Left lung (tissue), 14 donors: ENCODE measurements at places on chromosomes 7 and 10. TPM values are rescaled to one million over a fixed set of nuclear protein-coding genes. Genes with fewer than 3 reads are reported as not detected.

The ARL3 gene
- 21.9 TPM for polyA plus RNA-seq

DNA sequence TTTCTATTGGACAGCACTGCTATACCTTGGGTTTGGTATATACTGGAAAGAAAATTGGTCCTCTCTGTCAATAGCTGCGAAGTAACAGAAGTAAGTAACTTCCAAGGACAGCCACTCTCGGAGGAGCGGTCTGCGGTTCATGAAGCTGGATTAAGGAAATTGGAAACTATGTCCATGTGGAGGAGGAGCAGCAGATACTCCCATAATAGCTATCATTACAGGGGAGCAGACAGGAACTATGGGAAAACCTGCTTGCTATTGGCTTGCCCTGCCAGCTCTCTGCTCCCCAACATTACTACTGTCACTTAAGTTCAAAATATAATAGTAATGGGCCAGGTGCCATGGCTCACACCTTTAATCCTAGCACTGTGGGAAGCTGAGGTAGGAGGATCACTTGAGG is 83.9 kb upstream of the TRIL start:
- no peak for DNase-seq

The ESYT2 gene
- 43.9 TPM for polyA plus RNA-seq

The PTPRE gene
- polyA plus RNA-seq: 8.4 TPM

The NRCAM gene
- 14.7 TPM for polyA plus RNA-seq

- no peak for DNase-seq
These were observed 22.7 kb upstream of the GTF2IRD1 start for GRCh38 chr7:74430961-74431466.

The CNNM1 gene
- 0.17 TPM for polyA plus RNA-seq

- DNase-seq: no peak
These were observed 122.1 kb upstream of the KMT2E start for GRCh38 chr7:104891949-104892348.

The TSPAN12 gene
- 52.3 TPM for polyA plus RNA-seq

DNA sequence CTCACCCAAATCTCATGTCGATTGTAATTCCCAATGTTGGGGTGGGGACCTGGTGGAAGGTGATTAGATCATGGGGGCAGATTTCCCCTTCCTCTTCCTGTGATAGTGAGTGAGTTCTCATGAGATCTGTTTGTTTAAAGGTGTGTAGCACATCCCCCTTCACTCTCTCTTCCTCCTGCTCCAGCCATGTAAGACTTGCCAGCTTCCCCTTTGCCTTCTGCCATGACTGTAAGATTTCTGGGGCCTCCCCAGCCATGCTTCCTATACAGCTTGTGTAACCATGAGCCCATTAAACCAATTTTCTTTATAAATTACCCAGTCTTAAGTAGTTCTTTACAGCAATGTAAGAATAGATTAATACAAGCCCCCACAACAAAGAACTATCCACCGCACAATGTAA is 109.9 kb upstream of the JAZF1 start:
- no peak for DNase-seq

GRCh38 chr7:11786186-11786585 is 45.8 kb downstream of the THSD7A start:
- DNase-seq: peak; percentile 13

The FOXI2 gene
- not detected for polyA plus RNA-seq

DNA sequence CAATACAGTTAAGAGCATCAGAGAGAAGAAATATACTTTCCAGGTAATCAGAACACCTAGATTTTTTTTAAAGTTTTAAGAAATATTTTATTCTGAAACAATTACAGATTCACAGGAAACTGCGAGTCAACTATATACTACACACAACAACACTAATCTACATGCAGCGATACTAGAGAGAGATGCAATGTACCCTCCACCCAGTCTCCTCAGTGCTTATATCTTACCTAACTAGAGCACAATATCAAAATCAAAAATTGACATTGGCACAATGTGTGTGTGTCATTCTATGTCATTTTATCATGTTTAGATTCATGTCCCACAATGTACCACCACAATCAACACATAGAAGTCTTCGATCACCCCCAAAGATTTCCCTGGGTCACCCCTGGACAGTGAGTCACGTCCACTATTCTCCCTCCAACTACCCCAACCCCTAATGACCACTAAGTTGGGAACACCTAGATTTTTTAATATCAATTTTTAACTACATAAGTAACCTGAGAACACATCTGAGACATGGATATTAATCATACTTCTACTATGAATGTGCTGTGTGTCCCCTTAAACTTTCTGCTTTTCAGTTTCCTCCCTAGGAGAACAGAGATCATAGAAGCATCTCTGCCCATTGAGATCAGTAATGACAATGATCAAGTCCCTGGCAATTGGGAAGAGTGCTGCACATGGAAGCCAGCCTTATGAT is 86.5 kb downstream of the GSAP start:
- no peak for DNase-seq

The PRSS37 gene
- polyA plus RNA-seq: 0.59 TPM

- DNase-seq: no peak
These were observed 172.7 kb downstream of the GNAI1 start for GRCh38 chr7:80307227-80307856.

The PHYHIPL gene
- polyA plus RNA-seq: 0.67 TPM

GRCh38 chr10:81708929-81709328 is 166.1 kb upstream of the NRG3 start:
- DNase-seq: no peak

- DNase-seq: peak; percentile 26
These were observed 117.9 kb upstream of the COL1A2 start for GRCh38 chr7:94276795-94277194.

- no peak for DNase-seq
These were observed 30.8 kb upstream of the FOXL3 start for GRCh38 chr7:259191-259505.

DNA sequence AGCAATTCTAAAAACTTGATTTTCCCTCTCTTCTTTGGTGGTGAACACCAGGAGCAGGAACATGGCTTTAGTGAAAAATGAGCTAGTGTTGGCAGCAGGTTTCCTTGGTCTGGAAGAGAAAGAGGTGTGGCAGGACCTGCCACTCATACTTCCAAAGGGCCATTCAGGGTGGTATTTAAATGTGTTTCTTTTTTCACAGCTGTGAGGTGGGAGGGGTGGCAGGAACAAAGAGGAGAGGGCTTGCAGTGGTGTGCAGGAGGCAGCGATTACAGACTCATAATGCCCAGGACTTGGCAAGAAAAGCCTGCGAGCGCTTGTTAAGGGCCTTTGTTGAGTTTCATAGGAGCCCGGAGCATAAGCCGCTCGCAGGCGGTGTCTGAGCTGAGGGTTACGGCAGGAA is 36.8 kb downstream of the WIPF3 start:
- no peak for DNase-seq

The CC2D2B gene
- 3.5 TPM for polyA plus RNA-seq

DNA sequence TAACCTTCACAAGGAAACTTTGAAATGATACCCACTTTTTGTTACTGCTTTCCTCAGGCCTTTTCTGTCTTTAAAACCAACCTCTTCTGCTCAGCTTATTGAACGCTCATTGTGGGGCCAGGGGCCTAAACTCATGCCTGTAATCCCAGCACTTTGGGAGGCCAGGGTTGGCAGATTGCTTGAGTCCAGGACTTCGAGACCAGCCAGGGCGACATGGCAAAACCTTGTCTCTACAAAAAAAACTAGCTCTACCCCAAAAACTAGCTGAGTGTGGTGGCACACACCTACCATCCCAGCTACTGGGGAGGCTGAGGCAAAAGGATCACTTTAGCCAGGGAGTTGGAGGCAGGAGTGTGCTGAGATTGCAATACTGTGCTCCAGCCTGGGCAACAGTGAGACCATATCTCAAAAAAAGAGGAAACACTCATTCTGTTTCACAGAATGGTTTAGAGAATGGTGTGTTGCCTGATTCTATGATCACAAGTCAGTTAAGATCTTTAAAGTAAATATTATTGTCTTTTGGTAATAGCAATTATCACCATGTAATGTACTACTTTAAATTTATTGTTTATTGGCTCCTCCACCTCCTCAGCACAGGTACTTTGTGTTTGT is 51.1 kb downstream of the KCTD7 start:
- no peak for DNase-seq

The ZSCAN25 gene
- polyA plus RNA-seq: 21.3 TPM
